ENCODE measurements at places on chromosomes 12 and 14.

DNA sequence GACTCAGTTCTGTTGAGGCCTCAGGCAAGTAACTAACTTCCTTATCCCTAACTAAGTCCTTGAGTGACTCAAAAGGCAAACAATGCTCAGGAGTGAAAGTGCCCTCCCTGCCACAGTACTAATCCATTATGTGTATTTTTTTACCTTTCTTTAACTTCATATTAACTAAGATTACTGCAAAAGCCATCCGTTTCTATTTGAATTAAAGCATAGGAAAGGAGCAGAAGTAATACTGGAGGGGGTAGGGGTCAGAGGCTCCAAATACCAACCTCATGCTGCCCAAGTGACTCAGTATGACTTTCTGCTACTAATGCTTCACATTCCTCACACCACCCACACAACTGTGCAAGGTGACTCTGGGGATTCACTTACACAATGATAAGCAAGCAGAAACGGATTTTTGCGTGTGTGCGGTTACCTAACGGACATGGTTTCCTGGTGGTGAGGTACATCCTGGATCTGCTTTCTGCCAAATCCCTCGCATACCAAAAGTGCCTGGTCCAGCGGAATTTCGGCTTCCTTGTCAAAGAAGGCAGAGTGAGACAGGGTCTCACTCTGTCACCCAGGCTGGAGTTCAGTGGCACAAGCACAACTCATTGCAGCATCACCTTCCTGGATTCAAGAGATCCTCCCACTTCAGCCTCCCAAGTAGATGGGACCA lies 25.1 kb downstream of the MOK start:
- no peak for DNase-seq

DNA sequence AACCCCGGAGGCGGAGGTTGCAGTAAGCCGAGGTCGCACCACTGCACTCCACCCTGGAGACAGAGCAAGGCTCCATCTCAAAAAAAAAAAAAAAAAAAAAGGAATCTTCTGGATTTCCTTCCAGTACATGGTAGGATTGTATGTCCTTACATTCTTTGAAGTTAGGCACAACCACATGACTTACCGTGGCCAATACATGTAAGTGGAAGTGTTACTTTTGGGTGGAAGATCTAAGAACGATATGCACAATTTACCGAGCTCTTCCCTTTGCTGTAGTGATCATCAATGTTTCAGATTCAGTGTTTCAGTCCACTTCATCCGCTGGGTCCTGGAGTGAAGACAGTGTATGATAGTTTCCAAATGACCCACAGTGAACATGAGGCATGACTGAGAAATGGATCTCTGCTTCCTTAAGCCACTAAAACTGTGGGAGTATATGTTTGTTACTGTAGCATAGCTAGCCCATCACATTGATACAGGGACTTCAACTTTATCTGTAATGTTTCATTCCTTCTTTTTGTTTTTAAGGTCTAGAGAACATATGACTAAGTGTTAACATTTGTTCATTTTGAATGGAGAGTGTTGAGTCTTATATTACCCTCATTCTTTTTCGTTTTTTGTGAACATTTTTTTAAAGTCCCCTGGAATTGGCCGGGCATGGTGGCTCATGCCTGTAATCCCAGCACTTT lies 18.5 kb upstream of the NINJ2 start:
- no peak for DNase-seq

GRCh38 chr12:117037289-117038022 lies 61.8 kb downstream of the TESC start:
- DNase-seq = no peak

DNA sequence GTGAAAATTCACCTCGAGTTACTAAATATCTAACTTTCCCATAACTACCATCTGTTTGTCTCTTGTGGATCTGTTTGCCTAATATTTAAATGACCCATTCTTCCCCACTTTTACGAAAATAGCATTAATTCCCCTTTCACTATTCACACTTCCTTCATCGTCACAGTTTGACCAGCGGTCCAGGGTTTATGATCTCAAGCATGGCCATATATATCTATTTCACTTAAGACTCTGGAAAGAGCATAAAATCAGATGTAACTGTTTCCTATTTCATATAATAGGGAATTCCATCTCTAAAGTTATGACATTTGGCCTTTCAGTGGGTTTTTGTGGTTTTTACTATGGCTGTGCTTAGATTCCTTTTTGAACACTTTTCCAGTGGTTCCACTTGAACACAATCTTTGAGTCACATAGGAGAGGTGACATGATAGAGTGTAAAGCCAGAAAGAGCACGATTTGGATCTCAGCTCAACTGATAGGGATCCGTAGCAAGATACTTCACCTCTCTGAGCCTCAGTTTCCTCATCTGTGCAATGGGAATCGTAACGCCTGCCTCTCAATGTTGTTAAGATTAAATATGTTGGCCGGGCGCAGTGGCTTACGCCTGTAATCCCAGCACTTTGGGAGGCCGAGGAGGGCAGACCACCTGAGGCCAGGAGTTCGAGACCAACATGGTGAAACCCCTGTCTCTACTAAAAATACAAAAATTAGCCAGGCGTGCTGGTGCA lies 754 bp upstream of the BCL2L14 start:
- DNase-seq = no peak

All from hematopoietic multipotent progenitor cell treated with erythropoietin and hydrocortisone succinate and interleukin-3 and kit ligand, for 8 days (in vitro differentiated cells).